Heart right ventricle (tissue), 16 donors: ENCODE measurements at places on chromosomes 5 and 9. TPM values are rescaled to one million over a fixed set of nuclear protein-coding genes. Genes with fewer than 3 reads are reported as not detected.

DNA sequence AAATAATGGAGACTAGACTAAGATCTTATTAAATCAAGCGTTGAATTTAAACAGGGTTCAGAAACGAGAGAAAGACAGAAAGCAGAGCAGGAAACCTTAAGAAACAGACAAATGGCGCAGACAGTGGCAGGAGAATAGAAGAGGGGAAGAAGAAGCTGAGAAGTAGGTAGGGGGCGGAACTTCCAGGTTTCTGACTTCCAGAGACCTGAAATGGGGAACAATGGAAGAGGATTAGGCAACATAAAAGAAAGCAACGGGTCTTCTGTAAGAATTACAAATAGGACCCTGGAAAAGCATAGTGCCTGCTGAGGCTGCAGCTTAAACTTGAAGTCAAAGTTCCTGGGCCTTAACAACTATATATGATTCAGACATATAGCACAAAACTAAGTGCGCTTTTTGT lies 101.7 kb downstream of the BNC2 start:
- DNase-seq = no peak

DNA sequence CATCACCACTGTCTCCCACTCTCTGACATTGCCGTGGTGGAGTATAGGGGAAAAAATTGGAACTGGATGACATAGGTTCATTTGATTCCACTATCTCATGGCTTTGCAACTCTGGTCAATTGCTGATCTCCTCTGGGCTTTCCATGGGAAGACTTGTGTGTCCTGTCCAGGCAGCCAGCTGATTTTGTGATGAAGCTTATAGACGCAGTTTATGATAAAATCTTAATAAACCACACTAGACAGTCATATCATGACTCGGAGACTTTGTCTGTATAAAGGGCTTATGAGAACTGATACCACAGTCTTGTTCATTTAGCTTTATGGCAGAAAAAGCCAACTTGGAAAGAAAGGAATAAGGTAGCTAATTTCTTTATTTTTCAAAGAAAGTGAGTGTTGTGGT lies 296.5 kb downstream of the MAST4 start:
- no peak for DNase-seq

DNA sequence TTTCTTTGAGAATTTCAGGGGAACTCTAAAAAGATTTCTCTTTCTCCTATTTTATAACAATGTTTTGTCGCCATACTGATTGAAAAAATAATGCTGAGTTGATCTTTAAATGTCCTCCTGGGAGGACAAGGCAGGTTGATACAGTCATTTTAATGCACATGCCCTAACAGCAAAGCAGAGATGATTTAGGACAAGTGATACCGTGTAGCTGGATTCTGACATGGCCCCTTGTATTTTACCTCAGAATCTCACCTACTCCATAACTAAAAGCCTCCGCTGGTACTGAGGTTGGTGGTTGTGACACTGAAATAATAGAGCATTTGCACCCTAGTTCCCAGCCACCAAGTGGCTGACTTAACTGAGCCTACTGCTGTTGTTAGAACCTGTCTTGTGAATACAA lies 811 bp upstream of the LRRTM2 start:
- DNase-seq = no peak

- no peak for DNase-seq
Observed at GRCh38 chr9:127351182-127352166, 45.5 kb upstream of the SLC2A8 start.

DNA sequence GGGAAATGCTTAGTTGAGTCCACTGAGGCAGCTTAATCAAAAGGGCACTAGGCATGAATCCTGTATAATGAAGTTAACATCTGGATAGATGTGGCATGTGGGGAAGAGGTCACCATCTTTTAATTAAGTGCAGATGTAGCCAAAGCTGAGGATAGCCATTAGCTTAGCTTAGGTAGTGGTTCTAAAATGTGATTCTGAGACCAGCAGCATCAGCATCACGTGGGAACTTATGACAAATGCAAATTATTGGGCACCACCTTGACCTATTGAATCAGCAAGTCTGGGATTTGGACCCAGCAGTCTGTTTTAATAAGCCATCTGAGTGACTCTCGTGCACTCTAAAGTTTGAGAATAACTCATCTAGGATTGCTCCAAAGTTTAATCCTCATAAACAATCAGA lies 63.8 kb downstream of the SNCAIP start:
- no peak for DNase-seq

DNA sequence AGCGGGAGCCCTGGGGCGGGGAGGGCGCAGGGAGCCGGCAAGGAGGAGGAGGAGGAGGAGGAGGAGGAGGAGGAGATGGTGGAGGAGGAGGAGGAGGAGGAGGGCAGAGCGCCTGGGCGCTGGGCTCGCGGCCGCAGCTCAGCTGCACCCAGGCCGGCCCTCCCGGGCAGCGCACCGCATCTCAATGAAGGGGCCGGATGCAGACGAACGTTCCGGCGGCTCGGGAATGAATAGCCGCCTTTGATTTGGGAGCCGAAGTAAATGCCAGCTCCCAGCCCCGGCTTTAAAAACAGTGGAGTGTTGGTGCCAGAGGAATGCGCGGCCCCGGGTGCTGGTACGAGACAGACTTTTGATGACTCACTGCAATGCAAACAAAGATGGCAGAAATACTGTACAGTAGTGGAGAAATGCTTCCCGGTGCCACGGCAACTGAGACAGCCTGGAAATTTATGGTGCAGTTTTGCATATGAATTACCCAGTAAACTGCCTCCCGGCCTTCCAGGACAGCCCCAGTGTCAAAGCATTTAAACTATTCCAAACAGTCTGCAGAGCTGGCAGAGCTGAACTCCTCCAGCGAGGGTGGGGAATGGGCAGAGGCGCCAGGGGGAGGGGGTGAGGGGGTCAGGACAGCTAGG lies 43.1 kb downstream of the NACC2 start:
- peak; percentile 35 for DNase-seq

GRCh38 chr5:137665678-137666460 lies 70.0 kb downstream of the KLHL3 start:
- peak; percentile 12 for DNase-seq

GRCh38 chr9:137333016-137333671 lies 31.1 kb upstream of the NRARP start:
- DNase-seq = no peak

DNA sequence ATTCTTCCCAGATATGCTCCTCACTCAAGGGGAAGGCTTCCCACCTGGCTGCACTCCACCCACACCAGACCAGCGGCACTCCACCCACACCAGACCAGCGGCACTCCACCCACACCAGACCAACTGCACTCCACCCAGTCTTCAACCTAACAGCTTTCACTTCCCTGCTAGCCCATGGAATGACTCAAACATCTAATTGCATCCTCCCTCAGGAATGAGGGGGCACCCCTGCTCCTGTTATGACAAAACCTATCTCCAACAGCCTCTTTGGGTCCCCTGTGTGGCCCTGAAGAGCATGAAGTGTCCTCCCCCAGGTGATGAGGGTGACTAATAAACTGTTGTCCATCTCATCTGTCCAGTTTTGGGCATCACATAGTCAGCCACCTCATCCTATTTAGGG lies 556.6 kb upstream of the TUSC1 start:
- no peak for DNase-seq

- DNase-seq = peak; percentile 59
Observed at GRCh38 chr5:56319526-56320181, 86.5 kb upstream of the ANKRD55 start.

DNA sequence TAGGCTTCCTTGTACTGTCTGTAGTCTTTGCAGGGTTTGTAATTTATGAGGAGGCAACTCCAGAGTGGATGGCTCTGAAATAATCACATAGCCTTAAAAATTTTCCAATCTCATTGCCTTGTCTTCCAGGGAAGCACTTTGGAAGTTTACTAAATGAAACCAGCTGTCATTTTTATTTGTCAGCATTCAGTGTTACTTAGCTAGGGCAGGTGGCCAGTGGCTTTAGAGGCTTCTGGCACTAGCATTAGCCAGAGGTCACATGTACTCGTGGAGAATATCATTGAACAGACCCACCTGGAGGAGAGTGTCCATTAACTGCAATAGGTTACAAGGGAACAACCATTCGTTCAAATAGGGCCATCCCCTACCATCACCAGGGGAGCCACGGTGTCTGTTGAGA lies 160.3 kb upstream of the SLC28A3 start:
- DNase-seq = no peak

- DNase-seq = no peak
Observed at GRCh38 chr5:93995126-93995621, 253.8 kb upstream of the POU5F2 start.

DNA sequence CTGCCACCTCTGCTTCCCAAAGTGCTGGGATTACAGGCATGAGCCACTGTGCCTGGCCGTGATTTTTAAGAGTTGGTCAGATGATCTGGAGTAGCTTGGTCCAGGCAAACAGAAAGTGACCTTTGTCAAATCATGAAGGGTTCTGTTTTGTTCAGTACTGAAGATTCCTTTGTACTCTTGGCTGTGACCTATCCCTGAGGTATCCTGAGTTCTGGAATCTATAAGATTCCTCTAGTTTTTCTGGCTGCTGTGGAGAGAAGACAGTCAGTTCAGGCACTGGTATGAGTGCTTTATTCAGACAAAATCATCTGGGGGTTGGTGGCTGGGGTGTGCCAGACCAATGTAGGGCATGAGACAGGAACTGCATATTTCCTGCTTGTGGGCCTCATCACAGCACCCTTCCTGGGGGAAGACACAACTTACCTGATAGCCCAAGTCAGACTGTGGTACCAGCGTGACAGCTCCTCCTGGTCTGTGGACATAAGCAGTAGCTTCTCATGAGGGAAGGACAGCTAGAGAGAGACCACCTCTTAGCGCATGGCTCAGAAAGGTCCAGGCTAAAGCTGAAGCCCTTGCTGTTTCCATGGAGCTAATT lies 3.1 kb downstream of the ARHGEF39 start:
- no peak for DNase-seq

- no peak for DNase-seq
Observed at GRCh38 chr5:106956187-106956586, 714.5 kb downstream of the EFNA5 start.

DNA sequence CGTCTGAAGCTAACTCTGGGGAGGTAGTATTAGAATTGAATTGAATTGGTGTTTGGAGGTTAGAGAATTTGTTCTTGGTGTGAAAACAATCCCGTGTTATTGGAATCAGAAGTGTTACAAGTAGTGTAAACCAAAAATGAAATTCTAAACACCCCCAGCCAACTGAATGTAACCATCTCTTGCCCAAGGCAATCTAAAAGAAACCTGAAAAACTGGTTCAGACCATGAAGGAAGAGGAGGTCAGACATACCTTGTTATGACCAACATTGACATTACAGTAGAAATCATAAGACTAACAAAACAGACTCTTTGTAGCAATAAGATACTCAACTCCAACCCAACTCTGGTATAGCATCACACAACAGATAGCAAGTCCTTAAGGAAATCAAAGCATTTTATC lies 159.0 kb downstream of the TUSC1 start:
- DNase-seq = no peak

DNA sequence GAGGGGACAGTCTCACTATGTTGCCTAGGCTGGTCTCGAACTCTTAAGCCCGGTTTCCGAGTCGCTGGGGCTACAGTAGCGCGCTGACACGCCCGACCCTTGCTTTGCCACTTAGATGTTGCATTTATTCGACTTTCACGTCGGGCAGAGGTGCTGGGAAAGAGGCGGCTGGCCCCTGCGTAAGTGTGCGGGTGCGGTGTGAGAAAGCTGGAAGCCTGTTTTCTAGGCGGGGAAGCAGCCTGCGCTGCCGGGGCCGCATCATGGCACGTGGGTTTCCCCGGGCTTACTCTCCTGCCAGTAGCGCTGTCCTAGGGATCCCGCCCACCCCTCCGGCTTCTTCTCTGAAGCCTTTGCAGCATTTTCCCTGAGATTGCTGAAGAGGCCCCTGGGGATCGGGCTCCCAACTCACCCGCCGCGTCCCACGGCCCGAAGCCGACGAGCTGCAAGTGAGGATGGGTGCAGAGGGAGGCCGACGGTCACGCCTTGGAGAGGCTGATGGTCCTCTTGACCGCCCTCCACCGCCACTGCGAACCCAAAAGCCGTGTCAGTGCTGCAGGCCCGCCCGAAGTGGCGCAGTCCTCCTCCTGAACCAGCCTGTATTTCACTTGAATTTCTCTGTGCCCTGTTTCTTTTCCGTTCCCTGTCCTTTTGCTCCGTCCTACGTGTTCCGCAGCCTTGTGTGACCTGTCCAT lies 5.8 kb upstream of the TRIM41 start:
- peak; percentile 44 for DNase-seq

GRCh38 chr9:134640506-134641172 lies 964 bp upstream of the COL5A1 start:
- no peak for DNase-seq

DNA sequence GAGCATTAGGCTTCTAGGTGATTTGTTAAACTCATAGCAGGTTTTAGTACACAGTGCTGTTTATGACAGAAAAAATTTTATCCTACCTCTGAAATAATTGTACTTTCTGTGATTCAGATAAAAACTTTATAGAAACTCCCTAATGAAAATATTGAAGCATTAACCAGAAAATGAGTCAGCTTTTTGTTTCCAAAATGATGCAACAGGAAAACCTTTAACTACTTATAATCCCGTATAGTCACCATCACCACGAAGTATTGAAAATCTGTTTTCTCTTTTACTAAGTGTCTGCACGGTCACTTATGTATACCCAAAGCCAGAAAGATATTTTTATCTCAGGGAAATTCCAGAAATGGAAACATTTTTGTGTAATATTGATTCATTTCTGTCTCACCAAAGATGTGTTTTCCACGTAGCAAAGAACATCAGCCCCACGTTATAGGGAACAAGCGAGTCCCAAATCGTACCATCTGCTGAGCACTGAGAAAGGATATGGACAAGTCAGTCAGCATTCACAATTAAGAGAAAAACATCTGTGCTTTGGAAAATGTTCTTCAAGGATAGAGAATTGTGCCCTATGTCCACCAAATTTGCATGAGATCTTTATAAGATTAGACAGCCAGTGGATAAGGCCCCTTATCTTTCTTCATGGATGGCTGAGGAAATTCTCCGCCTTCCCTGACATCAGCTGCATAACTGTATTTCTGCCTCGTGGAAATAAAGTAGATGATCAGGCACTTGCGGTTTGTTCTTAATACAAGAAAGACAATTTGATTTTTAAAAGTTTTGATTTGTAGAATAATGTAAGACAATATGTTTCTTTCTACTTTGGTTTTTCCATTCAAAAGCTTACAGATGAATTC lies 41.9 kb downstream of the TNFAIP8 start:
- no peak for DNase-seq

DNA sequence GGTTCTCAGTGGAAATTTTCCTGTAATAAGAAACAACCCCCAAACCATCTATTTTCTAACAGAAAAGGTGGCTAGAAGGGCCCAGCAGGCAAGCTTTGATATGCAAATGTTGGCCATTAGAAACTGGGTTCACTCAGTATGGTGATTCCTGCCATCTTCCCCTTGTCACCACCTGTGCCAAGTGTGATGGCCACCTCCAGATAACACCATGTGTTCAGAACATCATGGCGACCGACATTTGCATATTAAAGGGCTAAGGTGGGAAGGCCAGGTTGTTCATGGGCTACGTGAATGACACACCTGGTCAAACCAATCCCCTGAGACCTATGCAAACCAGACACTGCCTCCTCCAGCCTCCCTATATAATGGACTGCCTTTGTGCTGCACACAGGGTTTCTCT lies 20.4 kb downstream of the FOXE1 start:
- no peak for DNase-seq

The SLC25A48 gene
- not detected for total RNA-seq

The SH3RF2 gene
- 314 TPM for total RNA-seq

The KLHL9 gene
- total RNA-seq = 11.9 TPM

The PCDHB7 gene
- 0.67 TPM for total RNA-seq

The ABCA2 gene
- total RNA-seq = 27.7 TPM

The SPATA31D4 gene
- not detected for total RNA-seq

The IFNB1 gene
- not detected for total RNA-seq

The PCDHGA10 gene
- total RNA-seq = 6.7 TPM

The SOHLH1 gene
- not detected for total RNA-seq

The PAEP gene
- not detected for total RNA-seq

The MEIKIN gene
- total RNA-seq = not detected

The ANKRD18B gene
- 0.93 TPM for total RNA-seq

The TNC gene
- total RNA-seq = 0.41 TPM

The SAXO1 gene
- not detected for total RNA-seq
